ENCODE measurements at places on chromosomes 13 and 19.
A peak's percentile ranks its signal among the peaks of the same experiment; 100 is the strongest.

- no peak for DNase-seq
These were observed at the start of gene SHC2 for GRCh38 chr19:460877-461720. SHC2 (minus strand) TSS chr19:461033; CDS start chr19:460996, 37 bp downstream.

- DNase-seq = no peak
These were observed 2.9 kb downstream of the SBNO2 start for GRCh38 chr19:1170938-1171754.

GRCh38 chr13:46478651-46479050 lies 74.3 kb upstream of the LRCH1 start:
- no peak for DNase-seq

- no peak for DNase-seq
These were observed 43.8 kb downstream of the ESD start for GRCh38 chr13:46753137-46753536.

- no peak for DNase-seq
These were observed 278.0 kb downstream of the DACH1 start for GRCh38 chr13:71589032-71589431.

DNA sequence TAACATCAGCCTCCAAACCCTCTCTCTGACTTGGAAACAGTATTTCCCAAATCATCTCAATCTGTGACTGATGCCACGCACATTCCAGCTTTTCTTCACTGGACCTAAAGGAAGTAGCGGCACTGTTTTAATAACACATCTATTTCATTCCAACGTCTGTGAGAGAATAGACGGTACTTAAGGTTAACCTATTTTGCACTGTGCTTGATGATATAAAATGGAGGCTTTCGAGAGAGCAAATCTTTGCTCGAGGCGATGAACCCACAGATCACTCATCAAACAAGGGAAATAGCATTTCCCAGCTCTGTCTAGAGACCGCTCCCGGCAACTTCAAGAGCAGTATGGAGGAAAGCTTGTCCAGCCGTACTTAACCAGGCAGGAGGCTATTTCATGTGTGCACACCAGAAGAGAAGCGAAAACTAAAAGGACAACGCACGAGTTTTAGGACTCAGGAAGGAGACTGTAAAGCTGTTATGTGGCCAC lies 2.9 kb downstream of the UBL3 start:
- no peak for DNase-seq

- DNase-seq = no peak
These were observed 90.7 kb downstream of the FREM2 start for GRCh38 chr13:38777347-38778119.

GRCh38 chr13:28321756-28322155 lies 173.2 kb downstream of the FLT1 start:
- no peak for DNase-seq

DNA sequence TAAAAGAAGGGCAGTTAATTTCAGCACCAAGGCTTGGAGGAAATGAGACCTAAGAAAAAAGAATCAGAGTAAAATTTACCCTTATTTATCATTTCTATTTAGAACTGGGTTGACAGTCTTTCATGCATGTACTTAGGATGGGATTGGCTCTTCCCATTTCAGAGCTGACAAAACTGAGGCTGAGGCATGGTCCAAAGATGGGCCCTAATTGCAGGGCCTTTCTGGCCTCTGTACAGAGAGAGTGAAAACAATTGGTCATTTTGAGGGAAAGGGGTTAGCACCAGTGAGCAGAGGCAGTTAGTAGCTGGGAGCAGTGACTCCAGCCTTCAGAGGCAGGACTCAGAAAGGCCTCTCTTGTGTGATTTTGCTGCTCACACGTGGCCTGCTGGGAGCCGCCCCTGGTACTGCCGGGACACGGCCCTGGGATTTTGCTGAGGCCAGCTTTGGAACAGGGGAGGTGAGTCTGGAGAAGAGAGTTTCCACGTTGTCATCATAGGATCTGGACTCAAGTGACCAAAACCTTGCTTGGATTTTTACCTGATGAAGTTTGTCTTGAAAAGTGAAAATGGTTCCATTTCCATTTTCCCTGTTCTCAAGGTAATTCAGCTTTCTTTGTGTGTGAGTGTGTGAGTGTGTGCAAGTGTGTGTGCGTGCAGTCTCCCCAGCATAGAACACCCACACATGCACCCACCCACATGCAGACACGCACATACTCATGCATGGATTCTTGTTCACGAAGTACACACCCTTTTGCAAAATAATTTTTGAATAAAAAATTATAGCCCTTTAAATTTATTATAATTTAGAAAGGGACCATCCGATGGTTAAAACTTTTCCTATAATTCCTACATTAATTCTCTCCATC lies at the start of gene ZNF536:
TSS of gene ZNF536 (plus strand) at position 425 of the 865 bp plus-strand sequence. CDS start 71,179 bp downstream, outside the sequence.
- no peak for DNase-seq

GRCh38 chr13:75455962-75456361 lies 26.0 kb downstream of the TBC1D4 start:
- DNase-seq = no peak

DNA sequence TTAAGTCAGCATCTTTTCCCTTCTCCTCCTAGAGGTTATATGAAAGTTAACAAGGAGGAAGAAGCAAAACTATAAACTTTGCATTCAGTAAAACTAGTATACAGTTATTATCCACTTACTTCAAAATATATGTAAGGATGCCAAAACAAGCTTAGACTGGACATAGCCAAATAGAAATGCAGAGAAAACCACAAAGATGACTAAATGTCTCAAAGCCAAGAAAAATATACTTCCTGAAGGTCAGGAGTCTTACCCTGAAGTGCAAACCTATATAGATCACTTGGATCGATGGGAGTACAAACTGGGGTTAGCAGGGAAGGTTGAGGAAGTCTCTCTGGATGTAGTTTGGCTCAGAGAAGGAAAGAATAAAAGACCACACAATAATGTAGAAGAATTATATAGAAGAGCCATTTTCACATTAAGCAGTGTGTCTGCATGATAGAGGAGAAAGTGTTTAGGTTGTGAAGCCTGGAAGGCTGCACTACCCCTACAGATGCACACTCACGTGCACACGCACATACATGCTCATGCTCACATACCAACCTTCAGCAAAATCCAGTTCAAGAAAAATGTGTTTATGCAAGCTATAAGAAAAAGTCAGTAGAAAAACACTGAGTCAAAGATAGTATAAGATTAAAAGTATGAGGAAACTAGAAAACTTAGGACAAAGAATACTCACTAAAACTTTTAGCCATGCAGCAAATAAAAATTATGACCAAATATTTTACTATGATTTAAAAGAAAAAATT lies 112.1 kb upstream of the RXFP2 start:
- DNase-seq = no peak

GRCh38 chr13:44131069-44131614 lies 242.5 kb upstream of the SERP2 start:
- no peak for DNase-seq

GRCh38 chr19:49907745-49908446 lies 11.2 kb upstream of the IL4I1 start:
- no peak for DNase-seq

- DNase-seq = no peak
These were observed 6.6 kb upstream of the DAPK3 start for GRCh38 chr19:3977242-3978143.

GRCh38 chr13:41365631-41366030 lies 54.6 kb downstream of the NAA16 start:
- no peak for DNase-seq

GRCh38 chr13:51551416-51551815 lies 32.8 kb upstream of the WDFY2 start:
- no peak for DNase-seq

DNA sequence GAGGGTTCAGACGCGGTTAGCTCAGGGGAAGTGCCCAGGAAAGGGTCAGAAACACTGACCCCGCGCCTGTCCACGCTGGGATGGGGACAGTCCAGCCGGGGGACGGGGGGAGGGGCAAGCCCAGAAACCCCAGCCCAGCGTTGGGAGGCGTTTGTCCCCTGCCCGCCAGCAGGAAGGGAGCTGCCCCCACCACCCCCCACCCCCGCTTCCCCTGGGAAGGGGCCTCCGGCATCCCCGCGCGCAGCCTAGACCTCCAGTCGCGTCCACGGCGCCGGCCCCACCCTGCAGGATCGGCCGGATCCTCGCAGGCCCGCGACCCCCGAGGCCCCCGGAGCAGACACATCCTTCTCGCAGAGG lies 277 bp downstream of the GIPC1 start:
- DNase-seq = no peak

- no peak for DNase-seq
These were observed 238.9 kb downstream of the ITGBL1 start for GRCh38 chr13:101691341-101691860.

- DNase-seq = no peak
These were observed 125.9 kb downstream of the SUCLA2 start for GRCh38 chr13:47875201-47875600.

DNA sequence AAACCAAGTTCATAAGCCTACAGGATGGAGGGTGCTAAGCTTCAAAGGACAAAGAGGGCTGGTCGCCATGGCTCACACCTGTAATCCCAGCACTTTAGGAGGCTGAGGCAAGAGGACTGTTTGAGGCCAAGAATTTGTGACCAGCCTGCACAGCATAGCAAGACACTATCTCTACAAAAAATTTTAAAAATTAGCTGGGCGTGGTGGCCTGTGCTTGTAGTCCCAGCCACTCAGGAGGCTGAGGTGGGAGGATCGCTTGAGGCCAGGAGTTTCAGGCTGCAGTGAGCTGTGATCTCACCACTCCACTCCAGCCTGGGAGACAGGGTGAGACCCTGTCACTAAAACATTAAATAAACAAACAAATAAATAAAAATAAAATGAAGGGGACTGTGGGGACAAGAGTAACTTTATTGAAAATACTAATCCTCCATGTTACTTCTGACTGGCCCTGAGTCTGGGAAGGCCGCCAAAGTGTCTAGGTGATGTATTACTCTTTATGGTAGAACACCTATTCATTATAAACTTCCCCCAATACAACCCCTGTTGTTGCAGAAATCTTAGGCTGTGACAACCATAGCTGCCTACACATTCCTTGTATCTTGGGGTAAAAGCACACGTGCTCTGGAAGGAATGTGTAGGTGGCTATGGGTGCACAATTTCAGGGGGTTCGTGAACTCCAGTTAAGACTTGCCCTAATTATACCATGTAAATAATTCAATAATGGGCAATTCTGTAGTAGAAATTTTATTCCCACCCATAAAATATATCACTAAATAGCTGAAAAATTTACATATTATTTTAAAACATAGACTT lies 14.6 kb upstream of the URAD start:
- DNase-seq = no peak

DNA sequence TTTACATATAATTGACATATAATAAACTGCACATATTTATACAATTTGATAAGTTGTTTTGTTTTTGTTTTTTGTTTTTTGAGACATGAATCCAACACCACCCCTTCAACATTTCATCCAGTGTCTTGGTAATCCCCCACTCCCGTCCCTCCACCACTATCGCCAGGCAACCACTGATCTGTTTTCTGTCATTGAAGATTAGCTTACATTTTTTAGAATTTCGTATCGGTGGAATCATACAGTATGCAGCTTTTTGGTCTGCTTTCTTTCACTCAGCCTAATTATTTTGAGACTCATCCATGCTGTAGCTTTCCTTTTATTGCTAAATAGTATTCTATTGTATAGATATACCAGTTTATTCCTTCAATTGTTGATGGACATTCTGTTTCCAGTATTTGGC lies 94.1 kb upstream of the FRY start:
- DNase-seq = no peak

DNA sequence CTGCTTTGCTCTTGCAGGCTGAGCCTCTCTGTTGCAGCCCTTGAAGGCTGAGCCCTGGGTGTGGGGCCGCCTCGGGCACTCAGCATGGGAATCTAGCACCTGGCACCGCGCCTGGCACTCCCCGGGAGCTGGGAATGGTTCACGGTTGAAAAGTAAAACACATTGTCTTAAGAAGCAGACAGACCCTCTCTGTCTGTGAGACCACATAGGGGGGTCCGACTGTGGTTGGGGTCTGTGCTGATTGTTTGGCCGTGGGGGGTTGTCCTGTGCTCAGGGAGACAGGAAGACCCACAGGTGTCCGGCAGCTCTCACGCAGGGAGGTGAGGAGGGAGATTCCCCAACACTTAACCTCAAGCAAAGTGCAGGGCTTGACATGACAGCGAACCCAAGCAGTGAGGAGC lies 64.8 kb downstream of the SOX1 start:
- DNase-seq = no peak

GRCh38 chr13:40254394-40254793 lies 412.0 kb downstream of the FOXO1 start:
- no peak for DNase-seq

GRCh38 chr19:57031106-57031505 lies 88.7 kb upstream of the USP29 start:
- no peak for DNase-seq

- no peak for DNase-seq
These were observed 642.3 kb downstream of the TBC1D4 start for GRCh38 chr13:74839656-74840055.

GRCh38 chr19:30168760-30169159 lies 203.4 kb upstream of the ZNF536 start:
- DNase-seq = no peak

GRCh38 chr19:46015687-46016425 lies 7.0 kb downstream of the PGLYRP1 start:
- DNase-seq = peak; percentile 38

- DNase-seq = no peak
These were observed 2.5 kb upstream of the CILP2 start for GRCh38 chr19:19535311-19536191.

DNA sequence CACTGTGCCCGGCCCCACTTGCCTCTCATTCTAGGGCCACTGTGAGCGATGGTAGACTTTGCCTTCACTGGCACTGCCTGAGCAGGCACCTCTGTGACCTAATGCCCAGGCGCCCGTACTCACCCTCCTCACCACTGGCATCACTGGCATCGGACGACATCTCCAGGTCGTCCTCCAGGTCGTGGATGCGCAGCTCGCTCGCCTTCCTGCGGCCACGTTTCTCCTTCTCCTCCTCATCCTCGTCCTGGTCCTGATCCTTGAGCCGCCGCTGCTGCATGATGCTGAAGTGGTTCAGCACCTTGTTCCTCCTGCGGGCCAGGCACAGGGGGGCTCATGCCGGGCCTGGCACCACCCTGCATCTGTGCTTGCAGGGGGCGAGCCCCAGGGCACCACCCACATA lies 7.5 kb upstream of the PSPN start:
- DNase-seq = no peak

GRCh38 chr19:47890865-47891621 lies 4.9 kb upstream of the SULT2A1 start:
- DNase-seq = no peak

DNA sequence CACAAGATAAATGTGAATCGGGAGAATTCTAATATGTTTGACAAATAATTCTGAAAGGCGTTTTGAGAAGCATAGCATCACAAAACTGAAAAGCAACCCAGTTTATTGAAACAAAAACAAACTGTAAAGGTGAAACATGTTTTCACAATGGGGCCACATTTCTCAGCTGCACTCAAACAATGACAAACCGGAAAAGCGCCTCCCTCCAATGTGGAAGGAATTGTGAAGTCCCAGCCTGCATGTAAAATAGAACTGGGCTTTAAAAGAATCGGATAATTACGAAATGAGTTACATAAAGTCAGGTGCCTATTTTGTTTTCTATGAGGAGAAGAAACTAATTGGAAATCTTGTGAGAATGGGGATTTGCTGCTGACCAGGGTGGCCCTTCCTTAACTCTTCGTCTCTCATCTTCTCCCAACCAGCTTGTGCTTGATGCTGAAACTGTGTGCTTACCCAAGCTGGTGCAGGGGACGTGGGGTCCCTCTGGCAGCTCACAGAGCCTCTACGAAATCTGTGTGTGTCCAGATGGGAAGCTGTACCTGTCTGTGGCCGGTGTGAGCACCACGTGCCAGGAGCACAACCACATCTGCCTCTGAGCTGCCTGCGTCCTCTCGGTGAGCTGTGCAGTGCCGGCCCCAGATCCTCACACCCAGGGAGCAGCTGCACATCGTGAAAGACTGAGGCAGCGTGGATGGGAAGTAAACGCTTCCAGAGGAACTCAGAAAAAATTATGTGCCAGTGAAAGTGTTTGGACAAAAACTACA lies 109.4 kb downstream of the SACS start:
- no peak for DNase-seq
